ENCODE measurements at places on chromosomes 16 and 17.

DNA sequence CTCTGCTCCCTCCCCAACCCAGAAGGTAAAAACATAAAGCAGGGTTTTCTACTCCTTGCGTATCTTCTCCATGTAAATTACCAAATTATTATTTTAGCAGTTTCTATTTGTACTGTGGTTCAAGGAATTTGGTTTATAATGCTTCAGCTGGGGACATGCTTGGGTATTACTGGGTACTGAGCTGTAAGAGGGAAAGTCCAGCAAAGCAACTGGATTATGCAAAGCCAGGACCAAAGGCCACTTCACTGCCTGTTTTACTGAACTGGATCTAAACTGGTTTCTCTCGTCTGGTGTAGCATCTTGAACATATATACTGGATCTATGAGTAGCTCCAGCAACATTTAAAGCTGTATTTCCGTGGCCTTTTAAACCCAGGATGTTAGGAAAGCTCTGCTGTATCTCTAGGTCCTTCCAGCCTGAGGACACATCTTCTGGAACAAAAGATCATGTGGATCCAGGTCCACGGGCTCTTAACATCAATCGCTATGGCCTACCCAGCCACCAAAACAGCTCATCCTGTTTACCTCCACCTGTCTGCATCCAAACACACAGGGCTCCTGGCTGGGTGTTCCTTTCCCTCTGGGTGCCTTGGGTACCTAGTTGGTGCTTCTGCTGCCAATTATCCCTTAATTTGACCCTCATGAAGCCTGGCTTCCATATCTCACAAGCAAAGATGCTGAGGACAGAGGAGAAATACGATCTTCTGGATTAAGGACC, 7.2 kb downstream of the PMP22 start:
- no peak for DNase-seq

DNA sequence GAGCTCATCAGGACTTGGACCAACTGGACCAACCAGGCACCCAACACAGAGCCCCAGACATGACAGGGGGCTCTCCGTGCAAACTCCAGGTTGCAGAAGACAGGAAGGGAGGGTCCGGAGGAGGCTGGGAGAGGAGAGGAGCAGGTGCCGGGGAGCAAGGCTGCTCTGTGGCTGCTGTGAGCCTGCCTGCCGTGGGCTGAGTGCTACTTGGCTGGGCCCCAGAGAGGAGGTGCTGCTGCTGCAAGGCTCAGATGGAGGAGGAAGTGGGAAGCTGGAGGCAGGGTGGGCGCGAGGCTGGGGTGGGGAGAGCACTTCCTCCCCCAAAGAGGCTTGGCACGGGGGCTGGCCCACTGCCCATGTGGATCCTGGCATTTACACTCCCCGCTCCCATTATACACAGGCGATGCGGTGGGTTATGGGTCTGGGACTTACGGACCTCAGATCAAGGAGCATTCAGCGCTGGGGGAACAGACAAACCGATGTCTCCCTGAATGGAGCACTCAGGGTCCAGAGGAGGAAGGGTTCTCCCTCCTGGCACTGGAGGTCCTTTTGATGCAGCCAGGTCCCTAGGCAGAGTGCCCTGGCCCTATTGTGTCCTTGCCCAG, 15.9 kb downstream of the EPOP start:
- no peak for DNase-seq

GRCh38 chr16:4783951-4784336, 4.2 kb downstream of the SEPTIN12 start:
- DNase-seq = no peak

GRCh38 chr17:77182205-77183172, 41.7 kb downstream of the SEC14L1 start:
- DNase-seq = no peak

- DNase-seq = no peak
These were observed 24.5 kb downstream of the NPLOC4 start for GRCh38 chr17:81612172-81612970.

DNA sequence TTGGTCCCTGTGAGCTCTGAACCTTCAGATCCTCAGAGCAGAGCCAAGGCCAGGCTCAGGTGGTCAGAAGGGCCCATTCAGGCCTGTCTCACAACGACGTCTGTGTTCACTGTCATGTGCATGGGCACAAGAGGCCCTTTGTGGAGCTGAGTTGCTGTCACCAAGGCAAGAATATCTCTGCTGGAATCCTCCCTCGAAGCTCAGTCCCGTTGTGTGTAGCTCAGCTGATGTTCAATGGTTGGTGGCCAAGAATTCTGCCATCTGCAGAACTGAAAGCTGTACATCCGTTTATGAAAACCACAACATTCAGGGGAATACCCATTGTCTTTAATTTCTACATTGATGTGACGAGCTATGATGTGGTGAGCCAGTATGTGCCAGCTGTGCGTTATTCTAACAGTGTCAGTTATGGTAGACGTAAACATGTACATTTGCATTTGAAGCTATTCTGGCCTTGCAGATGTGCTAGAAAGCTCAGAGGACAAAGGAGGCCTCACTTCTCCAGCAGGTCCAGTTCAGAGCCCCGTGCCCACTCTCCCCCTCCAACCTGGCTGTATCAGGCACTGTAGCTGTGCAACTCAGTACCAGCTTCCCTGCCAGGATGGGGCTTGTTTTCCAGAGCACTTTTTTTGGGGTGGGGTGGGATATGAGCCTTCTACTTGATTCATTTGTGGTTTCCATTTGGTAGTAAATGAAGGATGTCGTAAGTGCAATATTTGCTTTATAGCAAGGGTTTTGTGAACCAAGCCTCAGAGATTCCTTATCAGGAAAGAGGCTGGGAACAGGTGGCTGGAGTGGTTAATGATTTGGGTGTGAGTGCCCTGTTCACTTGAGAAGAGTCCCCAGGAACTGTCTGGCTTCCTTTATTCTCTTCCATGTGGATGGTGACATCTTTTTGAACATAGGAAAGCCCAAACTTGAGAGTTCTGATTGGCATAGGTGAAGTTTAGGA, 56.1 kb downstream of the B9D1 start:
- peak; percentile 6 for DNase-seq

DNA sequence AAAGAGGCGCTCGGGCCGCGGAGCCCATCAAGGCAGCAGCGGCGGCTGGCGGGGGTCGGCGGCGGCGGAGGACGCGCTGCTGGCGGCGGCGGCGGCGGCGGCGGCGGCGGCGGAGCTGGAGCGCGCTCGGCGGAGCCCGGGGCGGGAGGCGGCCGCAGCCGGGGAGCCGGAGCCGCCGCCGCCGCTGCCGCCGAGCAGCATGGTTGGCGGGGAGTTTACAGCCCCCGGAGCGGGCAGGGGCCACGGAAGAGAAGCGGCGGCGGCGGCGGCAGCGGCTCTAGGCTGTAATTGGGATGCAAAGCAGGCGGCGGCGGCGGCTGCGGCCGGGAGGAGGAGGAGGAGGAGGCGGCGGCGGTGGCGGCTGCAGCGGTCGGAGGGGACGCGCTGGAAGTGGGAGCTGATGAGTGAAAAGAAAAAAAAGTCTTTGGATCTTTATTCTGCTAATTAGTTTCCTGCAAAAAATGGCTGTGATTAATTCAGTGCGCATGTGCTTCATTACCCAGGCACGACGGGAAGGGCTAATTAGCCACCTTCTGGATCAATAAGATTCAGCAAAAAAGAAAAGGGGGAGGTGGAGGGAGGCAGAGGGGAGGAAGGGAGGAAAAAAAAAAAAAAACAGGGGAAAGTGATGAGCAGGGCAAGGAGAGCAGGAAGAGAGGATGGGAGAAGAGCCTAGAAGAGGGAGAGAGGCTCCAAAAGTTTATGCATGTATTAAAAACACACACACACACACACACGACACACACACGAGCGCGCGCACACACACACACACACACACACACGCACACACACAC, 10.9 kb upstream of the ZFHX3 start:
- DNase-seq = no peak

GRCh38 chr17:69884846-69885245, 190.2 kb upstream of the KCNJ16 start:
- DNase-seq = no peak

DNA sequence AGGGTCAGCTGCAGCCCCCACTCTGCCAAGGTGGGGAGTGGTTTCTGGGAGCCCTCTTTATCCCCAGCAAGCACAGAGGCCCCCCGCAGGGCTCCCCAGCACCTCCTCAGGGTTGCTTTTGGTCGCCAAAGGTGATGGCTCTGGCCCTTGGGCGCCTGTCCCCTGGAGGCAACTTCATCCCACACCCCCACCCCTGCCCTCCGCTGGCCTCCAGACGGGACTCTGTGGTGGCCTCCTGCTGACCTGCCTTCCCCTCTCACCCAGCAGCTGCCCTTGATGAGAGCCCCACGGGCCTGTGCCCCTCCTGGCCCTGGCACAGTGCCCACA, 7.8 kb upstream of the RHOT2 start:
- no peak for DNase-seq

GRCh38 chr16:63617990-63618763, 1503.7 kb downstream of the CDH11 start:
- DNase-seq = no peak

GRCh38 chr17:39064819-39065218, 86.6 kb downstream of the PLXDC1 start:
- DNase-seq = no peak
